HS-5 (cell line): ENCODE measurements at places on chromosomes 5 and 9.

GRCh38 chr5:180831139-180832093 is 28.8 kb upstream of the MGAT1 start:
- DNase-seq: peak; percentile 37

GRCh38 chr5:128669803-128670202 is 131.8 kb upstream of the FBN2 start:
- DNase-seq: no peak

DNA sequence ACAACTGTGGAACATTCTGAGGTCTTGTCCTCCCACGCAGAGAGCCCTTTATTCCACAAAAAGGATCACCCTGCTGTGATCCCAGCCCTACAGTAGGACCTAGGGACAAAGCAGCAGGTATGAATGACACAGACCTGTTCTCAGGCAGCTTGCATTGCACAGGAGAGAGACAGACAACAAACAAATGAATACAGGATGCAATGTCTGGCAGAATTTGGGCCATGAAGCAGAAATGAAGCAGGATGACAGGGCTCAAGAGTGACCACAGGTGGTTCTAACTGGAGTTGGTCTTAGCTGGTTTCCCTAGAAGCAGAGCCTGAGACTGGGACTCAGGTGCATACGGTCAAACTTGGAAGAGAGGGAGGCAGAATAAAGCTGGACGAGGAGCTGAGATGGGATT is 388.8 kb downstream of the CDK5RAP2 start:
- no peak for DNase-seq

DNA sequence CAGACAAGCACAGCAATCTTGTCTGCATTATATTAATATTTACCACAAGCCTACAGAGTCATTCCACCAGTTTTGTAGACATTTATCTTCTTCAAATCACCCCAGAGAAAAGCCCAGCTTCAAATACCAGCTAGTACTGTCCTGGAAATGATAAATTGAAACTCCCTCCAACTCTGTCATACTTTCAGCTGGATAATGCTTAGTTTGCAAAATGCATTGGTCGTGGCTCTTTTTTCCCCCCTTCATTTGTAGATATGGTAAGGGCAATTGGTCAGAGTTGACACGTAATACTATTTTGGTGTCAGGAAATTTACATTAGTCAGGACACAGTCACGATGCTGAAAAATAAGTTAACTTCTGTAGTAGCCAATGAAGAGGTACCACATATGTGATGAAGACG is 21.2 kb downstream of the HMHB1 start:
- no peak for DNase-seq

DNA sequence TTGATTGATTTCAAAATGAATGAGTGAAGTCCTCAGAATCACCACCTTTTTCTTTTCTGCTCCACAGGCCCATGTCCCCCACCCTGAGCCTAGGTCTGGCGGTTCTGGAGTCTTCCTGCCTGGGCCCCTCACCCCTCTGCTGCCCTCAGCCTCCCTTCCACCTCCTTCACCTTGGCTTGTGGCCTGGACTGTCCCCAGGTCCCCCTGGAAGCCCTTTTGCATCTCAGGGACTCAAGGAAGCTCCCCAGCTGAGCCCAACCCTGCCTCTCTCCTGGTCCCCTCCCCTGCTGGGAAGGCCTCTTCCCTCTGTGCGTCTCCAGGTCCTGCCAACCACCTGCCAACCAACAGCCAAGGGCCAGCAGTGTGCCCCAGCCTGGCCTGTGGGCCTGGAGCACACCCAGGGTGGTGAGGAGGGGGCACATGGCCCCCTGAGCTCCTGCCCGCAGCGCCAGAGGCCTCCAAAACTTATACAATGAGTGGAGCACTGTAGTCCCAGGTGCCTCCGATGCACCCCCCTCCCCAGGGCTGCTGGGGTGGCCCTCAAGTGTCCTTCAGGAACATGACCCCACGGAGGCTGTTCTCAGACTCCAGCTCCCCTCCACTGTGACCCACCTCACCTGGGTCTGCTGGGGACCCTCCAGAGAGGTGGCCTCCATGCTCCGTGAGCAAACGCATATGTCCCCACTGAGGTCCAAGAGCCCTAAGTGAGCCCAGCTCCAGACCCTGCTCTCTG is 20.3 kb downstream of the GLT6D1 start:
- DNase-seq: no peak
